Kidney epithelial cell (primary cell): ENCODE measurements at places on chromosomes 5 and 9. TPM values are rescaled to one million over a fixed set of nuclear protein-coding genes. Genes with fewer than 3 reads are reported as not detected.

DNA sequence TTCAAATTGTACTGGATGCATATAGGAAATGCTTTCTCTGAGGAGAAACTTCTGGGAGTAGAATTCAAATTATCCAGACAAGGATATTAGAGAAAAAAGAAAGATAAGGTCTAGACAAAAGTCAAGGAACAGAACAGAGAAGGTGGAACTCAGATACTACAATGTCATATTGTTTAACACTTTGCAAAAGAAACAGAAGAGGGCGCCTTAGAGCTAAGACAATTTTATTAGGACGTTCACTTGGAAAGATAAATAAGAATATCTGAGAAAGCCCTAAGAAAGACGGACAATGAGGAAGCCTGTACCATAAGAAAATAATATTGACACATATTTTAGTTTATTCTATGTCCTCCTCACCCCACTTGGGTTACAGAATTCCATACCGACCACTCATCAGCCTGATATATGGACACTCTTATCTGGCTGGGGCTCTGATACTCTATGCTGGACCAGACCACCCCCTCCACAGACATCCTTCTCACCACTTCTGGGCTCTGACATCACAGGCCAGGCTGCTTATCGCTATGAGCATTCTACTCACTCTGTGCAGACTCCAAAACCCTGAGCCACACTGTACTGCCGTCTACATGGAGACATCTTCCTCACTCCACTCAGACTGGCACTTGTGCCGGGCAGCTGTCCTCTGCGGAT, 9.1 kb upstream of the AK3 start:
- DNase-seq = no peak

- DNase-seq = no peak
These were observed 241.8 kb upstream of the SLC24A2 start for GRCh38 chr9:20030671-20031070.

GRCh38 chr5:14816999-14817761, 54.4 kb downstream of the ANKH start:
- DNase-seq = no peak

The PDE6A gene
- not detected in 2 replicates for total RNA-seq

GRCh38 chr5:35135239-35135700, 87.5 kb upstream of the AGXT2 start:
- DNase-seq = no peak

- no peak for DNase-seq
These were observed 59.0 kb upstream of the ZBTB43 start for GRCh38 chr9:126745574-126746411.

The LCN15 gene
- total RNA-seq = not detected in 2 replicates

DNA sequence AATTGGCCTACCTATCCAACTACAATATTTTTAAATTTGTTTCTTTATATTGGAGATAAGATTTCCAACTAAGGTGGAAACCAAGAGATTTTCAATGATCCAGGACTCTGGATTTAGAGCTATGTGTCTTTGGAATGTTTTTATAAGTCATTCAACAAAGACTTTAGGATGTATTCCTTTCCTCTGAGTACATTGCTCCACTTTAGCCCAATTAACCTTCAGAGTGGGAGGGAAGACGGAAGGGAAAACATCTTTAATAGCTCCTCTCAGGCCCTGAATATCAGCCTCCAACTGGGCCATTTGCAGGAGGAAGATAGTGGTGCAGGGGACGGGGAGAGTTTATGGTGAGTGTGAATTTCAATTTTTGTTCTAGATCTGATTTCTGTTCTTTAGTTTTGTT, 239.2 kb downstream of the PIK3R1 start:
- no peak for DNase-seq

- peak; percentile 61 for DNase-seq
These were observed 70.6 kb downstream of the ACTBL2 start for GRCh38 chr5:57411982-57412381.

The GABRP gene
- total RNA-seq = 0.14 and 0.50 TPM in 2 replicates

- DNase-seq = no peak
These were observed 396.6 kb downstream of the TLR4 start for GRCh38 chr9:118100529-118101419.

The TMEM215 gene
- total RNA-seq = not detected in 2 replicates

DNA sequence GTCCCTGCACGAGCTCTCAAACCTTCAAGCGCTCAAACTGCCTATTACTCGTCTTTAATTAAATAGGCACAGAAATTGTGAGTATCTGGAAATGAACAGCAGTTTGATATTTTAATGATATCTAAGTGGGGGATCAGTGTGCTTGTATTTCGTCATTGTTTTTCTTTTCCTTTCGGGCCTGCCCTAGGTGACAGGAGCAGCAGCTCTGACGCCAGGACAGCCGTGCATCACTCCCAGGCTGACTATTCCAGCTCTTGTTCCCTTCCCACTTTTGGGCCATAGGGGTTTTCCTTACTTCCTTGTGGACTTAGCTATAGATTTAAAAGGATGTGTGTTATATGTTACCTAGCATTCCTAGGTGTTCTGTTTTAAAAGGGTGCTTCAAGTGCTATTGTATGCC, 9.5 kb downstream of the BNIP1 start:
- no peak for DNase-seq

DNA sequence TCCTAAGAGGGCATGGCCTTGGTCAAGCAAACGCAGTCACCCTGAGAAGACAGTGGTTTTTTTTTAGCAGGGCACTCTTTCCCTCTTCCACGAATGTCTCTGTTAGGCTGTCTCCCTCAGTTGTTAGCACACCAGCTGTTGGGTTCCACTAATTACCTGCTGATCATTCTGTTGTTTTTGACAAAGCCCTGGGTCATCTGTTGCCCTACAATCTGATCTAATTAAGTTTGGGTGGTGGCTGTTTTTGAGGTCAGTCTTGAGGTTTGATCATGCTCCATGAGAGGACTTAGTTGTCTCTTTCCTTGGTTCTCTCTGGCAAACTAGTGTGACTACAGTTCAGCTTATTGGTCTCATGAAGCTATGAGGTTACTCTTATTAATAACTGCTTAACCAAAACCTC, 5.0 kb upstream of the PTPDC1 start:
- no peak for DNase-seq

DNA sequence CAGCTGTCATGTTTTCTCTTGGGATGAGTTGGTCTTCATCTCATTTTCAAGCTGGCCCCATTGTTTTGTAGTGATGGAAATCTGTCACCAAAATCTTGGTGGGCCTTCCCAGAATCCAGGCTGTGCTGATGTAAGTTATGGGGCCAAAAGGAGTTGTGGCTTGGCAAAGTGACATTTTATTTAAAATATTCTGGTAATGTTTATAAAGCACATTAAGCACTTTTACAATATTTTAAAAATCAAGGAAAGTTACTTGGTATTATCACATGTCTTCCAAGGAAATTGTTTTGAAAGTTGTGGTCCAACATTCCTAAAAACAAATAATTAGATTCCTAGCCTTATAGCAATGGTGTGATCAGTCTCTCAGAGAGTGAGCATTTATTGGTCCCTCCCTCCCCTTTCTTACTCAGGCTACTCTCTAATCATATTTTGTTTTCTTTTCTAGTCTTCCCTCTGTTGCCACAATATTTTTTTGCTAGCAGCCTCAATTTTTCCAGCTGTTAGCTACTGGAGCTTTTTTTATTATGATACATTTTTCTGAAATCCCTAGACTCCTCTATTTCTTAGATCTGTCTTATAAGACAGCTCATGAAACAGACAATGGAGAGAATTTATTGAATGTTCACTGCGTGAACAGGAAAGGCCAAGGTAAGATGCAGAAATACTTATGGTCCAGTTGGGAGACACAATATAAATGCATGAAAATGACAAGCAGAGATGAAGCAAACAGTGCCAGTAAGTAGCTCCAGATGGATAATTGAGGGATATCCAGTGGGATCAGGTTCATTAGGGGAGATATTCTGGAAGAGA, 408.1 kb upstream of the ZNF608 start:
- DNase-seq = no peak

GRCh38 chr5:169024421-169024820, 276.5 kb downstream of the SLIT3 start:
- DNase-seq = no peak

The AQP7 gene
- not detected in 2 replicates for total RNA-seq

DNA sequence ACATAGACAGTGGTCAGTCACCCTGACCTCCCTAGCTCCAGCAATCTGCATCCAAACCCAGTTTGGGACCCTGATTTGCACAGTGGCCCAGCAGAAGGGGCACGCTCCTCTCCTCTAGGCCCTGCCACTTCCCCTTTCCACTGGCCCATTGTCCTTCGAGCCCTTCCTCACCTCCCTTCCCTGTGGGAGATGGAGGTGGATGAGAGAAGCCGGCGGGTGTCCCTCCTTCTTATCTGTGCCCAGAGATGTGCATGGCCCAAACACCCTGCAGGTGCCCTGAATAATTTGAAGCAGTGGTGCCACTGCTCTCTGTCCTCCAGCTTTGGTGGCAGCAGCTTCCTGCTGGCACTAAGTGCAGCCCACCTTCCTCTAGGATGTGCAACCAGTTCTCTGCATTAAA, 140.0 kb downstream of the BARX1 start:
- DNase-seq = no peak

DNA sequence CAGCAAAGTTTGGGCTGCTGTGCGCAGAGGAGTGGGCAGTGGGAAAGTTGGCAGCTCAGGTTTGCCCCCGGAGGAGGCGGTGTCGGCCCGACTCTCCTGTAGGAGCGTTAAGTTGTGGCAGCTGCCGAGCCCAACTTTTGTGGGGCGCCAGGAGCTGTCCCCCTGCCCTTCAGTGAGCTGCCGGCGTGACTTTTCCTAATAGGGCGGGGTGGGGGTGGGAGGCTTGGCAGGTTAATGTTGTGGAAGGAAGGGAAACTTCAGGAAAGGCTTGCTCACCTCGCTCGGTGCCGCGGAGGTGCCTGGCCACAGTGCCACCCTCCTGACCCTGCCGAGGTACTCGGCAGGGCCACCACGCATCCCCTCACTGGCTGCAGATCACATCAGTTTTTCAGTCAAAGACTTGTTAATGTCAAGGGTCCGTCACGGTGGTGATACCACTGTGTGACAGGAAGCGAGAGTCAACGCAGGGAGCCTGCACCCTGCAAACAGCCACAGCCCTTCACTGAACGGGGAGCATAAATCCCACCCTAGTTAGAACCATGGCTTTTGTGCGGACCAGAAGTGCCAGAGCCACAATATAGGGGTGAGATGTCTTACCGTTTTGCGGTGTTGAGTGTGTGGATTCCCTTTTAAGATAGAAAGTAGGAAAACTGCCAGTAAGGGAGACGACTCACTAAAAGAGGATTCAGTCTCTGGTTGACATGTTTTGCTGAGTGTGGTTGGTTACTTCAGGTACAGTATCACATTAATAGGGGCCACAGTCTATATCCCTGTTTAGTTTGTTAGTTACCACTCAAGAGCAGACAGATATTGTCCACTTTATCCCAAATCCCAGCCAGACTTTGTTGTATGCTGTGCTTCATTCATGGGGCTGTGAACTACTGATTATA, 796 bp downstream of the LNPEP start:
- DNase-seq = no peak

- peak; percentile 29 for DNase-seq
These were observed 576.2 kb upstream of the CLINT1 start for GRCh38 chr5:158435161-158435616.

The F2R gene
- total RNA-seq = 105 and 111 TPM in 2 replicates

The ELOVL7 gene
- total RNA-seq = 31.6 and 35.3 TPM in 2 replicates

GRCh38 chr9:89149726-89150125, 28.9 kb downstream of the SHC3 start:
- peak; percentile 26 for DNase-seq

DNA sequence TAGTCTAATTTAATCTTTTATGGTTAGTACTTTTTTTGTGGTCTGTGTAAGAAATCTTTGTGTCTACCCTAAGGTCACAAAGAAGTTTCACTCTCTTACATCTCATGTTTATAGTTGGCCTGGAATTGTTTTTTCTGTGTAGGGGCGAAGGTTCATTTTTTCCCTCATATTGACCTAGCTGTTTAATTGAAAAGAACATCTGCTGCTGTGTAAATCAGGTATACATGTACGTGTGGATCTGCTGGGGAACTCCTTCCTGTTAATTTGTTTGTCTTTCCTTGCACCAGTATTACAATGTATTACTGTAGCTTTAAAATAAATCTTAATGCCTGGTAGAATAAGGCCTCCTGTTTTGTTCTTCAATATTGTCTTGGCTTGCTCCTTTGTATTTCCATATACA, 37.8 kb downstream of the EXOSC2 start:
- no peak for DNase-seq

The PRRT1B gene
- total RNA-seq = not detected in 2 replicates

DNA sequence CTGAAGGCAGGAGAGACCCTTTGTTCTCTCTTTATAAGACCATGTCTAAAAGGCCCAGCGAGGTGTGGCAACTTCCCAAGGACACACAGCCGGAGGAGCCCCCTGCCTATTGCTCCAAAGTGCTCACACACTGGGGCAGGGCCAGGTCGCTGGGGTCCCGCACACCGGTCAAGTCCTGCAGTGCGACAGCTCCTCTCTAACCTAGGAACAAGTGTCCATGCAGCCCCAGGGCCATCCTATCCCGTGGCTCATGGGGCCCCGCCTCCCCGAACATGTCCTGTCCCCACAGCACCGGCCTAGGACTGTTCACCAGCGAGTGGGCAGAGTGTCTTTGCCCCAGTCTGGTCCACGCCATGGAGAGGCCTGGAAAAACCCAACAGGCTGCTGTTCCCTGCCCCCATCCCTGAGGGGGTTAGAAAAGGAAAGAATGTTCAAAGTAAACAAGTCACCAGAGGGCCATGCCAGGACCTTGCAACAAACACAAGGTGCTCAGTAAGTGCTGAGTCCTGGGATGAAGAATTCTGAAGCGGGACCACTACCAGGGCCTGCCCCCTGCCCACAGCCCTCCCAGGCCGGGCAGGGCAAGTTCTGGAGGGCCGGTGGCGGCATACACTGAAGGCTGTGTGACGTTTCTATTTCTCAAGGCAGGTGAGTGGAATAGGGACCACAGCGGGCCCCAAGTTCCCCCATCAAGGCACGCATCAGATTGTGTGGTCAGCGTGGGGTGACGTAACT, 938 bp downstream of the NINJ1 start:
- no peak for DNase-seq

The PCDHB16 gene
- total RNA-seq = 0.92 and 1.4 TPM in 2 replicates

GRCh38 chr5:160486573-160486972, 64.9 kb downstream of the PTTG1 start:
- no peak for DNase-seq

The NRG2 gene
- 0.07 TPM in 1 of 2 replicates, not detected in the other for total RNA-seq
